Non-pigmented ciliary epithelial cell (primary cell): ENCODE measurements at places on chromosomes 5 and 9.
A peak's percentile ranks its signal among the peaks of the same experiment; 100 is the strongest.

- DNase-seq, result no peak
Observed at GRCh38 chr5:54756301-54756700, 229.1 kb downstream of the ESM1 start.

GRCh38 chr9:126114409-126114760 is 212.2 kb upstream of the MVB12B start:
- no peak for DNase-seq

- DNase-seq, result no peak
Observed at GRCh38 chr5:64746446-64746845, 22.0 kb downstream of the SREK1IP1 start.

- DNase-seq, result no peak
Observed at GRCh38 chr9:92097997-92098482, 17.2 kb downstream of the SPTLC1 start.

DNA sequence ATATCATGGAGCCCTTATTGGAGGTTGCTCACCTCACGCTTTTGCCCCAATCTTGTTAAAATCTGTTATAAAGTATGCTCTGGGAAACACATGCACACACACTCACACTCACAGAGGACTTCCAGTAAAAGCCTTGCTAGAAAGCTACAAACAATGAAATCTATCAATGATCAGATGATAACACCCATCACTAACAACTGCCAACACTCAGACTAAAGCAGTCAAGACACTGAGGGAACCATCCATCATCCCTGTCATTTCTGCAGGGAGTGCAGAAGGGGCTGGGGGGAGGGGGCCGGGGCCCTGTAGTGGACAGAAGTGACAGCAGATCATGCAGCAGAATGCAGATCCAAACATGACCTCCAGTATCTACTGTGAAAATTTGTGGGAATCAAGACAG is 179.1 kb downstream of the AOPEP start:
- no peak for DNase-seq

DNA sequence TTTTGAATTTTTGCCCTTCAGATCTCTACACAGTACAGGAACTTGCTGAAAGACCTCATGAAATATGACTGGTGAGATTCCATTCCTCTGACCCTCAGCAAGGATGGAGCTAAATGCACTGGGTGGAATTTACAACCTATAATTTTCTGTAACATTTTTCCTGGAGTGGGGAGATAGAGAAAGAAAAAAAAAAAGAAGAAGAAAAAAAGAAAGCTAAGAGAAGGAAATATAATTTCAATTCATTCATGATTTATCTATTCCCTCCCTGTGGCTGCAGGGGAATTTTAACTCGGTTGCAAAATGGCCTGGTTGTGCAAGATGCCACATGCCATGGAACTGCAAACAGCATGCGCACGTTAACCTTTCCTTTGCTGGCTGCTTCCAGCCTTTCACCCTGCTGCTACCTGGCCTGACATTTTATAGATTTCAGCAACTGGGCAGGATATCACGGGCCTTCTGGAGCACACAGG is 155.4 kb downstream of the FSTL4 start:
- no peak for DNase-seq

- no peak for DNase-seq
Observed at GRCh38 chr5:109744261-109744660, 54.5 kb downstream of the MAN2A1 start.

GRCh38 chr9:133718563-133719315 is 19.4 kb downstream of the SARDH start:
- no peak for DNase-seq

GRCh38 chr9:102087141-102087540 is 348.7 kb upstream of the GRIN3A start:
- no peak for DNase-seq

GRCh38 chr9:13690595-13690994 is 411.1 kb upstream of the MPDZ start:
- no peak for DNase-seq

- no peak for DNase-seq
Observed at GRCh38 chr9:130298662-130299279, 33.2 kb downstream of the HMCN2 start.

DNA sequence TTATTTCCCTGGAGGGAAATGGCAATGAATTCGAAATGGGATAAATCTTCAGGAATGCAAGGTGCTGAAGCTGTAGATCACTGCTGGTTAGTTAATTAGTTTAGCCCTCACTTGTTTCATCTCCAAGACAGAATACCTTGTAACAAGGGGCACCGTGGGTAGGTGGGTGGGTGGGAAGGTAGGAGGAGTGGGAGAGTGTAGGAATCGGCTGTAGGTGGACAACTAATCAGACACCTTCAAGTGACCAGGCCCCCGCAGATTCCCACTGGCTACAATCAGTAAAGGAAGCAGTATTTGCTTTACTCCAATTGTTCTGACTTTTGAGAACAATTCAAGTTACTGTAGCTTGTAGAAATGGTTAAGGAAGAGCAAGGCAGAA is 293.7 kb downstream of the TLE1 start:
- DNase-seq, result no peak

DNA sequence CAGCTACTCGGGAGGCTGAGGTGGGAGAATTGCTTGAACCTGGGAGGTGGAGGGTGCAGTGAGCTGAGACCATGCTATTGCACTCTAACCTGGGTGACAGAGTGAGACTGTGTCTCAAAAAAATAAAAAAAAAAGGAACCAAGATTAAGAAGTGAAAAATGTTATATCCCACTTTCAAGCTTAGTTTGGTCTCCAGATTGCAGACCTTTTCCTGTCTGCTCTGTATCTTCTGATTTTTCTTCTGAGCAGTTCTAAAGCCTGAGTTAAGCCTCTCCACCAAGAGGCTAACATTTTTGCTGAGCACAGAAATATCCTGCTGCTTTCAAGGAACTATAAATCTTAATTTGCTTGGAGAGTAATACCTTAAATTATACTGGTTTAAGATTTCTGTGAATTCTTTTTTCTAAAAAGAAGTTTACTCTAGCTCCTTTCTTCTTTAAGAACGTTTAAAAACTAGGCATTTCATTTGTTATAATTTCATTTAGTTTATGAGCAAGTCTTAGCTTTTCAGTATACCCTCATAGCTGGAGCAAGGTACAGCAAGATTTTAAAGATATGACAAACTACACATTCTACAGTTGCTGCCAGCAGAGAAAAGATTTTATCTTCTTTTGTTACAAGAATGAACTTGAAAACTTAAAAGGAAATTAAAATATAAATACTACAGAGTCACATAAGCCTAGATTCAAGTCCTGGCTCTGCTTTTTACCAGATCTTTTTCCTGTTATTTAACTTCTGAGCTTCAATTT is 55.0 kb downstream of the GARNL3 start:
- DNase-seq, result no peak

GRCh38 chr9:72858089-72858912 is 94.6 kb downstream of the ALDH1A1 start:
- DNase-seq, result no peak

- DNase-seq, result no peak
Observed at GRCh38 chr5:140041492-140042392, 1.4 kb downstream of the NRG2 start.

DNA sequence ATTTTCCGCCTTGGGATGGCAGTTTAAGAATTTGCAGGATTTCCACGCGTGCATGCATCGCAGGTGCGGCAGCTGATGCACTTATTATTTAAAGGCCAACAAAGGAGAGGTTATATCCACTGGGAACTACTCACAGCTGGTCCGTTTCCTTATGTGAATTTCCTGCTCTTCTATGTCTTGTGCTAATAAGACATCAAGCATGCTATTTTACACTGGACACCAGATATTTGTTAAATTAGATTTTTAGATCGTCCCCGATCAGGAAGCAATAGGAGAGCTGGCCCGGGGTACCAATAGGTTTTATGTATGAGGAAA is 476 bp upstream of the DTWD2 start:
- DNase-seq, result no peak

GRCh38 chr5:75706016-75706415 is 11.2 kb downstream of the POC5 start:
- DNase-seq, result no peak

DNA sequence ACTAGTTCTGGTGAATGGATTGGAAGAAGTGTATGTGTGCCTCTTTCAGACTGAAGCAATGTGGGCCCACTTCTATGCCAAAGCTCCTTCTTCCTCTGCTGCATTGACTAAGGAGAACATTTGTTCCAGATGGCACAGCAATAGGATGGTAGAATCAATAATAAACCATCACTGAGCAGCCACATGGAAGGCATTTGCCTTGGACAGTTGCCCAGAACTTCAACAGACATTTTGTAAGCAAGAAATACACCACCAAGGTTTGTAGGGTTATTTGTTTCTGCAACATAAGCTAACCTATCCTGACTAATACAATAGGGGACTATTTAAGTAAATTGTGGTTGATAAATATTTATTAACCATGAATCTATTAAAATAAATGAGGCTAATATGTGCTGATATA is 37.7 kb upstream of the CSNK1G3 start:
- DNase-seq, result no peak

GRCh38 chr5:38465702-38466423 is 90.6 kb downstream of the LIFR start:
- DNase-seq, result no peak

GRCh38 chr5:124871303-124871702 is 124.9 kb upstream of the ZNF608 start:
- DNase-seq, result no peak

GRCh38 chr5:127229185-127229889 is 61.3 kb upstream of the MEGF10 start:
- DNase-seq, result no peak

GRCh38 chr9:91001146-91001611 is 199.6 kb downstream of the SYK start:
- no peak for DNase-seq

DNA sequence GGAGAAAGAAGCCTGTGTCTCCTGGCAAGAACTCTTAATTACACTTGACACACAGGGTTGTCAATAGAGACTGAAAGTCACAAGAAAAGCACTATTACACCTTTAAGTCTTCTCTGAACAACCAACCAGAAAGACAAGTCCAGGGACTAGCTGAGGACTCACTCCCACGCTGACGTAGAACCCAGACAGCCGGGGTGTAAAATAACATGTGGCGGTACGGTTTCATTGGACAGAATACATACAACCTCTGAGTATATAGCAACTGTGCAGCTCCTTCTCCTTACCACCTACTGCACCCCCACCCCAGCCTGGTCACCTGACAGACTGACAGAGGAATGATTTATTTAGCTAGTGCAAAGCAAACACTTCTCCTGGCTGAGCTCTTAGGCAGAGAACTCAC is 103.4 kb upstream of the RASEF start:
- DNase-seq, result no peak

DNA sequence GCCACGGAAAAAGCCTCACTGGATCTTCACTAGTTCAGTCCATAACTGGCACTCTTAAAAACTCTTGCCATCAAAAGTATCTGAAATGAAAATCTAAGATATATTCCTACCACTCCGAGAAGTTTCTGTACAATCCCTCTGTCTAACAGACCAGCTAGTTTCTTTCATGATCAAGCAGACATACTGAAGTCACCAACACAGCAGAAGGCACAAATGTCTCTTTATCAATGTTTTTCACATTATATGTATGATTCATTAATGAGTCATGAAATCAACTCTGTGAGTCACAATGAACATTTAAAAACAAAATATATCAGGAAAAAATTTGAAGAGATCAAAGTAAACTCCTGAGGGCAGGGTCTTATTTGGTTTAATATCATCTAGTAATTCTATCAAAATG is 50.8 kb downstream of the F2R start:
- DNase-seq, result peak; percentile 19

DNA sequence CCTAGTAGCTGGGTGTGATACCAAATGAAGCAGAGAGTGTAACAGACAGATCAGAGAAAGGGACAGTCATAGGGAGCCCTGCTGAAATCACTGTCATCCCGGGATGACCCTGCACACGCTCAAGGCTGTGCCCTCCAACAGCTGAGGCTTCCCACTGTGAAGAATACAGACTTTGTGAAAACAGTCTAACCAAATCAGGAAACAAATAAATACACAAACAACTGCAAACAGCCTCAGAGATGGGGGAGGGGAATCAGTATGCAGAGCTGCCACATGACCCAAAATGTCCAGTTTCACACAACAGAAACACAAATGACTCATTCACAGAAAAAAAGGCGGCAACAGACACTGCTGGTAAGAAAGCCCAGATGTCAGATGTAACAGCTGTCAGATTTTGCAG is 101.9 kb downstream of the ADAMTS2 start:
- DNase-seq, result peak; percentile 5

DNA sequence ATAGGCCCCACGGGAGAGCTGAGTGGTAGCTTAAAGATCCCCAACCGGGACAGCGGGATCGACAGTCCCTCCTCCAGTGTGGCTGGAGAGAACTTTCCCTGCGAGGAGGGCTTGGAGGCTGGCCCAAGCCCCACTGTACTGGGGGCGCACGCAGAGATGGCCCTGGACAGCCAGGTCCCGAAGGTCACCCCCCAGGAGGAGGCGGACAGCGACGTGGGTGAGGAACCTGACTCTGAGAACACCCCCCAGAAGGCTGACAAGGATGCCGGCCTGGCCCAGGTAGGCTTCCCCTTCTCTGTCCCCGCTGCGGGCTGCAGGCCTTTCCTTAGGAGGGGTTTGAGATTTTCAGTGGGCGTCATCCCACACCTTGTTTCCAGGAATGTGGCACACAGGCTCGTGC is 29.1 kb downstream of the FGD3 start:
- no peak for DNase-seq

- no peak for DNase-seq
Observed at GRCh38 chr5:88140396-88140855, 128.2 kb downstream of the TMEM161B start.

- no peak for DNase-seq
Observed at GRCh38 chr9:96309850-96310249, 7.9 kb upstream of the HSD17B3 start.

GRCh38 chr5:54329731-54330709 is 19.6 kb upstream of the ARL15 start:
- DNase-seq, result peak; percentile 92

- peak; percentile 66 for DNase-seq
Observed at GRCh38 chr9:93132946-93133680, 938 bp downstream of the NINJ1 start.

DNA sequence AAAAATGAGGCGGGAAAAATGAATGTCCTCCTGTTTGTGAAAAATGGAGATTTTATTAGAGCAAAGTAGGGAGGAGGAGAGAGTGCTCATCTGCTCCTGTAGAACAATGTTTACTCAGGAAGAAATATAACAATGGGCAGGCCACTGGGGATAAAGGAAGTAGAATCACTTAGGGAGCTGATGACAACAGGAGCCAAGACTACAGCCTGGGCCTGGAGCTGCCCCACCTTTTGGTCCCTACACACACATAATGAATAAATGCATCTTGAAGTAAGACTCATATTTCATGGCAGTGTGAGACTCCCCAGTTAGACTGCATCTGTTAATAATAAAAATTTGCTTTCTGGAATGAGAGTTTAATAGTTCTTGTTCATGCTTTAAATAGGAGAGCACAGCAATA is 1939.8 kb downstream of the EFNA5 start:
- DNase-seq, result no peak

GRCh38 chr5:160159991-160160792 is 40.9 kb upstream of the PWWP2A start:
- DNase-seq, result no peak

DNA sequence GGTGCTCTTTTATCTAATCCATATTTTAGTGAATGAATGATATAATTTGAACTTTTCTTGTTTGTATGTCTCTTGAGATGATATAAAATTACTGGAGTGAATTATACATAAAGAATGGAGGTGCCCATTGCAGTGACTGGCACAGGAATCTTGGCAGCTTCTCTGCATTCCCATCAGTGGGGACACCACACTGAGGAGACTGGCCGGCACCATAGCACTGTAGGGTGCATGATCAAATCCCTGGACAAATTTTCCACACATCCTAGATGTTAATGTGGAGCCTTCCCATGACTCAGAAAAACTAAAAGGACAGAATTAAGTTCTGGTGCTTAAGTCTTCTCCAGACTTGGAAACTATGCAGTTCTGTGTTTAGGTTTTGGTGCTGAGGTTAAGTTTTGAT is 124.1 kb downstream of the CEP120 start:
- no peak for DNase-seq
